Cortex of kidney (tissue), 1 donor: ENCODE measurements at places on chromosomes 13 and 19.

- DNase-seq = no peak
Observed at GRCh38 chr13:74979703-74980102, 502.3 kb downstream of the TBC1D4 start.

GRCh38 chr13:24183741-24184182 lies 23.2 kb downstream of the SPATA13 start:
- DNase-seq = no peak

- no peak for DNase-seq
Observed at GRCh38 chr19:18273561-18274218, 562 bp downstream of the IQCN start.

DNA sequence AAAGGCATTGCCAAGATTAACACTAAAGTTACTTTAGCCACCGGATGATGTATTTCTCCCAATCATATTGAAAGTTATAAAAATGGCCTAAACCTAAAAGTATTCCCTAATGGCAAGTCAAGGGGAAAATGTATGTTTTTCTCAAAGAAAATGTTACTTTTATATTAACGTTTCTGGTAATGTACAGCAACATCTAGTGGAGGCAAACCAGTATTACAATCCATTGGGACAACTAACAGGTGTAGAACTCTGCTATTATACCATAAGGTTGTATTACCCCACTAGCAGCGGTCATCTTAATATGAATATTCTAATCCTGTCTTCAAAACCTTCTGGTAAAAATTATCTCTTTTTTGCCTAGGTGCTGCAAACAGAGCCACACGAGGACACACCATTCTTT lies 69.2 kb downstream of the ZNF100 start:
- no peak for DNase-seq

DNA sequence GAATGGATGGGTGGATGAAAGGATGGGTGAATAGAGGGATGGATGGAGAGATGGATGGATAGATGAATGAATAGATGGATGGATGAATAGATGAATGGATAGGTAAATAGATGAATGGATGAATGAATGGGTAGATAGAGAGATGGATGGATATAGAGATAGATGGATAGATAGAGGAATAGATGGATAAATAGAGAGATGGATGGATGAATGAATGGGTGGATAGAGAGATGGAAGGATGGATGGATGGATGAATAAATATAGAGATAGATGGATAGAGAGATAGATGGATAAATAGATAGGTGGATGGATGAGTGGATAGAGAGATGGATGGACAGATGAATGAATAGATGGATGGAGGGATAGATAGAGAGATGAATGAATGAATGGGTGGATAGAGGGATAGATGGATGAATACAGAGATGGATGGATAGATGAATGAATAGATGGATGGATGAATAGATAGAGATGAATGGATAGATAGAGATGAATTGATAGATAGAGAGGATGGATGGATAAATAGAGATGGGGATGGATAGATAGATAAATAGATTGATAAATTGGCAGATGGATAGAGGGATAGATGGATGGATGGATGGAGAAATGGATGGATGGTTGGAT lies 106.7 kb upstream of the SOX1 start:
- DNase-seq = no peak

- no peak for DNase-seq
Observed at GRCh38 chr19:43330726-43331434, 22.6 kb upstream of the CD177 start.

DNA sequence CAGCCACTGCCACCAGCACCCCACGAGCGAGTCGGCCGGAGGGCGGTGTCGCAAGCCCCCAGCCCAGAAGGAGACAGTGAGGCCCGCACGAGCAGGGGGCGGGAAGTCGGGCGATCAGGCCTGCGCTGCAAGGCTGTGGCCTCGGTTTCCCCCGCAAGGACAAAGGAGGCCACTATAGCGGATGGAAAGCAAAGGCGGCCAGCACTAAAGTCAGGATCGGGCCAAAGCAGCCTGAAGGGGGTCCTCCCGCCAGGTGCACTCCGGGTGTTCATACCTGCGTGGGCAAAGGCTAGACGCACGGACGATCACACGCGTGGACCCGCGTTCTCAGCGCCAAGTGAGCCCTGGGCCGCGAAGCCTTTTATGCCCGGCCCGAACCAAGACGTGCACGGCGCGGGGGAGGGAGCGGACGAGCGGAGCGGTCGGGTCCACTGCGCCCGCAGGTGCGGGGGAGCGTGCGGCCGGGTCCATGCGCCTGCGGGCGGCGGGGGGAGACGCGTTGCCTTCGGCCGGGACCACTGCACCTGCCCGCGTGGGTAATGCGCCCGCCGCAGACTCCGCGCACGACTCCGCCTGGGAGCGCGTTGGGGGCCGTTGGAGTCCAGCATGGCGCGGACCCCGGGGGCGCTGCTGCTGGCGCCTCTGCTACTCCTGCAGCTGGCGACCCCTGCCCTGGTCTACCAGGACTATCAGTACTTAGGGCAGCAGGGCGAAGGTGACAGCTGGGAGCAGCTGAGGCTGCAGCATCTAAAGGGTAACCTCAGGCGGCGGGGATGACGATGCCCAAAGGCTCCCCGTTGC lies at the start of the genes PRDX2 and THSD8:
Gene PRDX2, minus strand, starts transcription at position 335 of the 801 bp plus-strand sequence. CDS start 539 bp downstream, outside the sequence.
Gene THSD8, plus strand, starts transcription at position 604 of the 801 bp plus-strand sequence. Its CDS starts 3 bp downstream, at position 607.
- no peak for DNase-seq

GRCh38 chr19:35296644-35297514 lies 4.9 kb downstream of the MAG start:
- no peak for DNase-seq

- no peak for DNase-seq
Observed at GRCh38 chr19:13260883-13261653, 110.9 kb downstream of the IER2 start.
